Naive thymus-derived CD4-positive, alpha-beta T cell (primary cell): ENCODE measurements at places on chromosomes 16 and 17. TPM values are rescaled to one million over a fixed set of nuclear protein-coding genes. Genes with fewer than 3 reads are reported as not detected.

The CLCN7 gene
- polyA plus RNA-seq = 35.1 TPM

DNA sequence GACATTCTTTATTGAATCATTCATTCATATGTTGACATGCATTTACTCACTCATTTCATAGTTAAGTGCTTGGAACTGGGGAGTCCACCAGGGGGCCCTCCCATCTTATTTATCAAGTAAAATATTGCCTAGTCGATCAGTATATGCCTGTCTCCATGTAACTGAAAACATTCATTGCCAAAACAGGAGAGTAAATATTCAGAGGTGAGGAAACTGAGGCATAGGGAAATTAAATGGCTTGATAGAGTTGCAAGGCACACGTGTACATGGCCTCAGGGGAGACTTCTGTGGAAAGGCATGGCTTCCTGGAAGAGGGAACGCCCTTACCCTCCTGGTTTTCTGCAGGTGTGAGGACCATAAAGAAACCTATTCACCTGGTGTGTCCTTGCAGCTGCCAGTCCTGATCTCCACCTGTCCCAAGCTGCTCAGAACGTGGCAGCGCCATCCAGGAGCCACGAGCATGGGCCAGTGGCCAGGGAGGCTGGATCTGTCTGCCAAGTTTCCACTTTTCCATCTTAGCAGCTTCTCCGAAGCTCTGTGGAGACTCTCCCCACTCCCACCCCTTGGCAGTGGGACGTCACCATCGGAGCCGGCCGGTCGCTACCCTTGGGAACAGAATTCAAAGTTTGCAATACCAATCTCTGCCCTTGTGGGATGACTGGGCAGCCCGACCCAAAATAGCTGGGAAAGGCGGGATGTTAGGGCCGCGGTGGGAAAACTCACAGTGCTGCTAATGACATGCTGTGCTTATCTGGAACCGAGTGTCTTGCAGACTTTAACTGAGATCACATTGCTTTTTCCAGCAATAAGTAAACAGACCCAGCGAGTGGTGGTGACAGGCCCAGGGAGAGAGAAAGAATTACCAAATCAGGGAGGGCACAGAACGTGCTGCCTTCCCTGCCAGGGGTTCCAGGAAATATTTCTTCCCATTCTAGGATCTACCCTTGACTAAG is 4.1 kb upstream of the C1QTNF1 start:
- peak; percentile 54 for DNase-seq
- H3K27ac ChIP-seq = no peak overlapping the region
- peaks cover 3% of the 10 kb centered on the region for H3K4me1 ChIP-seq
- no peaks in the 10 kb centered on the region for H3K27me3 ChIP-seq

- H3K27ac ChIP-seq = no peak overlapping the region
- no peak for DNase-seq
- H3K27me3 ChIP-seq = no peaks in the 10 kb centered on the region
- H3K4me1 ChIP-seq = peaks cover 19% of the 10 kb centered on the region
- H3K36me3 ChIP-seq = no peaks in the 10 kb centered on the region
These were observed 85.3 kb upstream of the LGALS9 start for GRCh38 chr17:27545562-27546229.

The PDIA2 gene
- not detected for polyA plus RNA-seq

The SPEM1 gene
- polyA plus RNA-seq = not detected

- H3K27me3 ChIP-seq = no peaks in the 10 kb centered on the region
- no peaks in the 10 kb centered on the region for H3K36me3 ChIP-seq
- no peaks in the 10 kb centered on the region for H3K4me1 ChIP-seq
- DNase-seq = no peak
These were observed 13.3 kb downstream of the CRISPLD2 start for GRCh38 chr16:84833144-84833500.

The CHRNE gene
- polyA plus RNA-seq = not detected

- no peaks in the 10 kb centered on the region for H3K27me3 ChIP-seq
- DNase-seq = no peak
- H3K27ac ChIP-seq = no peak overlapping the region
- H3K4me3 ChIP-seq = no peak overlapping the region
- no peaks in the 10 kb centered on the region for H3K4me1 ChIP-seq
- no peaks in the 10 kb centered on the region for H3K36me3 ChIP-seq
These were observed 20.4 kb downstream of the ACTG1 start for GRCh38 chr17:81492202-81492601.

DNA sequence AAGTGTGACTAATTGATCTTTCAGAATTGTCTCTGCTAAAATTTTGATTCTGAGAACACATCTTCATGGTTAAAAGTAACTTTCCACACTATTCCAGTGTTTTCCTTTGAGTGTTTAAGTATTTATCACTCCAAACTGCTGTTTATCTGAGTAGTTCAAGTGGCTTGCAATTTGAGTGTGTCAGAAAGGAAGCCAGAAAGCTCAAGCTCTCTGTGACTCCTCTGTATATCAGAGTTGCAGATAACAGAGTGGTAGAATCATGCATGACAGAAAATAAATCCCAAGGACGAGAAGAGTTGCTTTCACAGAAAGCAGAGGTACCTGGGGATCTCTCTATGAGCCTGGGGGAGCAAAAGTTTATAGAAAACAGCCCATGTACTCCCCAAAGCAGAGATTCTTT is 130.0 kb downstream of the CYB561 start:
- H3K27me3 ChIP-seq = no peaks in the 10 kb centered on the region
- no peaks in the 10 kb centered on the region for H3K4me1 ChIP-seq
- no peak overlapping the region for H3K4me3 ChIP-seq
- peaks cover 3% of the 10 kb centered on the region for H3K36me3 ChIP-seq

- no peak for DNase-seq
- no peaks in the 10 kb centered on the region for H3K4me1 ChIP-seq
- no peaks in the 10 kb centered on the region for H3K36me3 ChIP-seq
- H3K27ac ChIP-seq = no peak overlapping the region
- no peak overlapping the region for H3K4me3 ChIP-seq
These were observed 32.8 kb downstream of the MARVELD3 start for GRCh38 chr16:71658771-71659170.

- DNase-seq = no peak
- no peak within 1 kb of the TSS for H3K27ac ChIP-seq
- no peaks in the 10 kb centered on the region for H3K27me3 ChIP-seq
- peak within 1 kb of the TSS; percentile 50 for H3K4me3 ChIP-seq
- peaks cover 17% of the 10 kb centered on the region for H3K4me1 ChIP-seq
These were observed at the start of gene DNAI2 for GRCh38 chr17:74274060-74274708. Gene DNAI2 (plus strand): TSS chr17:74274234. CDS start chr17:74281818, 7,584 bp downstream.

The RNPS1 gene
- 293 TPM for polyA plus RNA-seq

The SMTNL2 gene
- polyA plus RNA-seq = not detected

GRCh38 chr17:1087381-1088241 is 90.7 kb downstream of the TIMM22 start:
- no peak overlapping the region for H3K4me3 ChIP-seq
- no peaks in the 10 kb centered on the region for H3K4me1 ChIP-seq
- no peak for DNase-seq
- peaks cover 54% of the 10 kb centered on the region for H3K36me3 ChIP-seq
- no peak overlapping the region for H3K27ac ChIP-seq
